Omental fat pad (tissue), 4 donors: ENCODE measurements at places on chromosomes 1 and 21. TPM values are rescaled to one million over a fixed set of nuclear protein-coding genes. Genes with fewer than 3 reads are reported as not detected.

The IPP gene
- 12.0 TPM for total RNA-seq

DNA sequence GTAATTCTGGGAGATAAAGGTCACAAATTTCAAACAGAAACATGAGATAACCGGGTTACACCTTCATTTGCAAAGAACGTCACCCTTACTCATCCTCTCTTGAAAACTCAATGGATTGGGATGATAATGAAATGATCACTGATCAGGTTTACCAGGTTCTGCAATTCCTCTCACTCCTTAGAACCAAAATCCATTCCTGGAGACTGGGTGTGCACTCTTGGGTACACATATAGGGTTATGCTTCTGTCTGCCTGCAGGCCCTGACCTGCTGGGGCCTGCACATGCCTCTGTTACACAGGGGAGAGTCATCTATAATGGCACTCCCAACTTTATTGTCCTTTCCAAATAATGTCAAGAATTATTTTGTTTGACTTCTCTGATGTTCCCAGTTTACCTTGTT, 8.3 kb downstream of the SUSD4 start:
- no peak for DNase-seq

- no peak for DNase-seq
Measured at GRCh38 chr1:206503591-206504362, 3.6 kb upstream of the RASSF5 start.

GRCh38 chr1:233409540-233409939, 82.0 kb downstream of the MAP3K21 start:
- no peak for DNase-seq

The CRNN gene
- not detected for total RNA-seq

The PLCH2 gene
- 0.16 TPM for total RNA-seq

DNA sequence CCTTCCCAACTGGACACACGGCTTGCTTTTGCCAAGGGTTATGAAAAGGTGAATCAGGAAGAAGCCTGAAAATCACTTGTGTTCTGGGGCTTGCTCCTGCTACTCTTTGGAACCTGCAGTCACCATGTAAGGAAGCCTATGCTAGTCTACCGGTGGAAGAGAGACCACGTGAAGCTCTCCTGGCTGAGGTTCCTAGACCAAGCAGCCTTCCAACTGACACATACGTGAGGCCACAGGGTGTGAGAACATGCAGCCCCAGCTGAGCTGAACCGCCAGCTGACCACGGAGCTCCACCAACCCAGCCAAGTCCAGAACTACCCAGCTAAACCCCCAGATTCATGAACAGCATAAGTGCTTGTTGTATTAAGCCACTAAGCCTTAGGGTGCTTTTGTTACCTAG, 72.8 kb upstream of the KRTAP19-8 start:
- DNase-seq: no peak
